Colonic mucosa (tissue), 4 donors: ENCODE measurements at places on chromosomes 11 and 22. TPM values are rescaled to one million over a fixed set of nuclear protein-coding genes. Genes with fewer than 3 reads are reported as not detected.
A peak's percentile ranks its signal among the peaks of the same experiment; 100 is the strongest.

DNA sequence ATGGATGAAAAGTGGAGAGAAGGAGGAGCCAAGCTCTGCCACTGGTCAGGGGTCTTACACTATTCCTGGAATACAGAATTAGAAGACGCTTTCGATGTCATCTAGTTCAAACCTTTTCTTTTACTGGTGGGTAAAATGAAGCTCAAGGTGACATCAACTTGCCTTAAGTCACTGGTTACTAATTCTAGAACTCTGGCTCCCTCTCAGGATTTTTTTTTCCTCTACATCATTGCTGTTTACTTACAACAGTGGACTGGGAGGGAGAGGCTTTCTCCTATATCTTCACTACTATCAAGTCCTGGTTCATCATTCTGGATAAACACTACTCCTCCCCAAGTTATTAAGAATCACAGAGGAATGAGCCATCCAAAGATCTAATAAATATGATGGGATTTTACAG, 82.9 kb downstream of the ETS1 start:
- peak overlapping the region; percentile 34 for H3K27ac ChIP-seq
- no peaks in the 10 kb centered on the region for H3K36me3 ChIP-seq
- no peak overlapping the region for H3K4me3 ChIP-seq
- DNase-seq: no peak

DNA sequence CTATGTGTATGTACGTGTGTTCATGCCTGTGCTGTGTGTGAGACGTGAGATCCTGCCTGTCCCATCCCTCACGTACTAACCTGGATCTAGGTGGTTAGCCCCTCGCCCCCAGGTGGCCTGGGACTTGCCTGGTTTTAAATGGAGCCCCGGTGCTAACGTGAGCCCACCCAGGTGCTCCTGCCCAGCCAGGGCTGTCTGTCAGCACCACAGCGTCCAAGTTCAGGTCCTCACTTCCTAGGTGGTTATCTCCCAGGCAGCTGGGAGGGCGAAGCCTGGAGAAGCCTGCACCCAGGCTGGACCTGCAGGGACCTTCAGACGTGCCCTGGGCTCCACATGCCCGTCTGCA, 86.0 kb downstream of the KCNQ1 start:
- H3K27ac ChIP-seq: no peak overlapping the region
- no peaks in the 10 kb centered on the region for H3K36me3 ChIP-seq
- no peaks in the 10 kb centered on the region for H3K27me3 ChIP-seq
- H3K4me1 ChIP-seq: peaks cover 7% of the 10 kb centered on the region

DNA sequence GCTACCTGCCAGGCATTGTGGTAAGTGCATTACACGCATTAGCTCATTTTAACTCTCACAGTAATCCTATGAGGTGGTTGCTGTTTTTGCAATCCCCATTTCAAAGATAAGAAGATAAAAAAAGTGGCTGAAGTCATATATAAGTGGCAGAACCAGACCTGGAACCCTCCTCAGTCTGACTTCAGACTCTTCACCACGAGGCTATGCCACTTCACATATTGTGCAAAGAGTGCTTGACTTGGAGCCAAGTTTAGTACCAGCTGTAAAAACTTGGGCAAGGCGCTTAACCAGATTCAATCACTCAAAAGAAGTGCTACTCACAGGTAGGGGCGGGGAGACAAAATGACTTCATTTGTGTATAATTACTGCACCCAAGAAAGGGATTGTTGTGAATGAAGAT, 15.3 kb downstream of the BPIFC start:
- no peak overlapping the region for H3K27ac ChIP-seq
- DNase-seq: no peak
- H3K36me3 ChIP-seq: no peaks in the 10 kb centered on the region
- H3K4me3 ChIP-seq: no peak overlapping the region

DNA sequence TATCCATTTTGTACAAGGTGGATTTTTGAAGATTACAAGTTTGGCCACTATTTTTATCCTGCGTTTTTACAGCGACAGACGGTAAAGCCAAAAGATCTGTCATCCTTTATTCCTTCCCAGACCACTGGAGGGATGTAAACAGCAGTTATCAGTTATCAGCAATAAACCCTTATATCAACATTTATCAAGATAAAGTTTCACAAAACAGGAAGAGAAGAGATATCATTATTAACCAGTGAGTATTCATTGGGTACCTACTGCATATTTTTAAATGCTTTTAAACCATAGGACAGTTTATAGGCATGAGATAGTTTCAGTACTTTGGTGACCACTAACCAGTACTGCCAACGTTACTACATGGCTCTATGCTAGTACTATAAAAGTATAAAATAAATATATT, 5.9 kb upstream of the REXO2 start:
- H3K27me3 ChIP-seq: no peaks in the 10 kb centered on the region
- DNase-seq: no peak
- H3K27ac ChIP-seq: no peak overlapping the region

DNA sequence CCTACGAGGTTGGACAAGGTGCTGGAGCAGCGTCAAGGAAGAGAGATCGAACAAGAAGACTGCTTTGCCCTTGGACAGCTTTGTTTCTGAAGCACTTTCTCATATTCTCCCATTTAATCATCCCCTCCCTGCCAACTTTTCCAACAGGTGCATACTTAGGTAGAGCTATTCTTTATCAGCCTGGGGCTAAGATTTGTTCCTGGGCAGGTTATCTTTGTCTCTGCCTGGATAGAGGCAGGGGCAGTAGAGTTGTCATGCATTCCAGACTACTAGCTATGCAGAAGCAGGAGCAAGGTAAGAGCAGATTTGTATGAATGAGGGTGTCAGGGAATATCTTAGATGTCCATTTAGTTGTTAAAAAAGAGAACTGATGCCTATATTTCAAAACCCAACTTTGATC, 82.3 kb downstream of the PTPRJ start:
- H3K27ac ChIP-seq: no peak overlapping the region
- no peaks in the 10 kb centered on the region for H3K27me3 ChIP-seq
- no peaks in the 10 kb centered on the region for H3K36me3 ChIP-seq

DNA sequence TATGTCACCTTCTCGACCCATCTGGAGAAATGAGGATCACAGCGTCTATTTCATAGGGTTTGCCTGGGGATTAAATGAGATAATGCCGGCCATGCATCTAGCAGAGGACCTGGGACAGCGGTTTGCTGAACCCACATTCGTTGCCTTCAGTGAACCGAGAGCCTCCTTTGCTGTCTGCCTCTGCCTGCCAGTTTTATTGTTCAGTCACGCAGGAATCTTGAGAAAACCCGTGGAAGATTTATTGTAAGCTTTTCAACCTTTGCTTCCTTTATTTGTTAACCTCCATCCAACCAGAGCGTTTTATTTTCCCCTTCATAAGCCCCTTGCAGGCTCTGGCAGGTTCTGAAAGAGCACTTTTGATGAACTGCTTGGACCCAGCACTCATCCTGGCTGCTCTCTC, 202.3 kb upstream of the SYN3 start:
- no peaks in the 10 kb centered on the region for H3K4me1 ChIP-seq
- H3K4me3 ChIP-seq: no peak overlapping the region
- H3K27me3 ChIP-seq: no peaks in the 10 kb centered on the region
- H3K36me3 ChIP-seq: no peaks in the 10 kb centered on the region
- no peak overlapping the region for H3K27ac ChIP-seq

GRCh38 chr11:19646308-19646707, 66.3 kb upstream of the NAV2 start:
- DNase-seq: no peak
- H3K27ac ChIP-seq: no peak overlapping the region
- H3K4me3 ChIP-seq: no peak overlapping the region
- H3K36me3 ChIP-seq: no peaks in the 10 kb centered on the region

DNA sequence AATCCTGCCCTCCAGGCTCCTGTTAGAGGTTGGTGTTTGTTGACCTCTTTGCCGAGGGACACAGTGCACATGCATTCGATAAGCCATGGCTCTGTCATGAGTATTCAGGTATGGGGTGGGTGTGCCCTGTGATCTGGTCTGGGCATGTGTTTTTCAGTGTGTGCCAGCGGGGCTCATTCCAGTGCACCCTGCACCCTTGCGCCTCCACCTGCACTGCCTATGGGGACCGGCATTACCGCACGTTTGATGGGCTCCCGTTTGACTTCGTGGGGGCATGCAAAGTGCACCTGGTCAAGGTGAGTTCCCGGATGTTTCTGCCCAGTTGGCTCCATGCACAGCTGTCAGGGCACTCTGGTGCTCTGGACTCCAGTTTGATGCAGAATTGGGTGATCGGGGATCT, 44.2 kb downstream of the OTOG start:
- H3K27ac ChIP-seq: no peak overlapping the region
- no peaks in the 10 kb centered on the region for H3K27me3 ChIP-seq
- DNase-seq: no peak
- no peaks in the 10 kb centered on the region for H3K36me3 ChIP-seq
- H3K4me1 ChIP-seq: no peaks in the 10 kb centered on the region

GRCh38 chr11:69839516-69839915, 20.3 kb upstream of the FGF3 start:
- H3K36me3 ChIP-seq: no peaks in the 10 kb centered on the region
- no peaks in the 10 kb centered on the region for H3K4me1 ChIP-seq
- no peaks in the 10 kb centered on the region for H3K27me3 ChIP-seq
- DNase-seq: no peak
- H3K27ac ChIP-seq: no peak overlapping the region

GRCh38 chr22:19098157-19098556, 24.1 kb downstream of the DGCR2 start:
- no peak overlapping the region for H3K4me3 ChIP-seq
- H3K36me3 ChIP-seq: no peaks in the 10 kb centered on the region
- no peaks in the 10 kb centered on the region for H3K27me3 ChIP-seq
- no peak overlapping the region for H3K27ac ChIP-seq

DNA sequence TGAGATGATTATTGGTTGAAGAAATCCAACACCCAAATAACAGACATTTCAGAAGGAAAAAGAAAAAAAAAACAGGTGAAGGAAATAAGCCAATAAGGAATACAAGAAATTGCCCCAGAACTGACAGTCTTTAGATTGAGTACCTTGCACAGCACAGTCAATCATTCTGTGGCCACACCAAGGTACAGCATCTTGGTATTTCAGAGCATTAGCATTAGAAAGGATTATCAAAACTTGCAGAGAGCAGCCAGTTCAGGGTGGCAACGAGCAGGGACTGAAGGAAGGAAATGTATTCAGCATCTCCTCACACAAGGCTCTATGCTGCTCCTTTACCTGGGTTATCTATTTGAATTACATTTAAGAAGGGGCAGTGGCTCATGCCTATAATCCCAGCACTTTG, 2.1 kb downstream of the ADA2 start:
- peak overlapping the region; percentile 23 for H3K27ac ChIP-seq
- H3K36me3 ChIP-seq: no peaks in the 10 kb centered on the region
- H3K4me1 ChIP-seq: no peaks in the 10 kb centered on the region
- DNase-seq: no peak
- no peaks in the 10 kb centered on the region for H3K27me3 ChIP-seq

- no peak overlapping the region for H3K4me3 ChIP-seq
- H3K36me3 ChIP-seq: no peaks in the 10 kb centered on the region
- H3K27ac ChIP-seq: no peak overlapping the region
- DNase-seq: peak; percentile 16
- peaks cover 4% of the 10 kb centered on the region for H3K4me1 ChIP-seq
Observed at GRCh38 chr22:19868333-19868732, 13.7 kb upstream of the GNB1L start.

- peak overlapping the region; percentile 67 for H3K27ac ChIP-seq
- H3K4me1 ChIP-seq: peaks cover 28% of the 10 kb centered on the region
- H3K4me3 ChIP-seq: no peak overlapping the region
- peaks cover 30% of the 10 kb centered on the region for H3K36me3 ChIP-seq
Observed at GRCh38 chr11:117221775-117222517, 9.9 kb downstream of the PCSK7 start.

- peak overlapping the region; percentile 99 for H3K27ac ChIP-seq
- peaks cover 21% of the 10 kb centered on the region for H3K4me1 ChIP-seq
- peak overlapping the region; percentile 83 for H3K4me3 ChIP-seq
- H3K27me3 ChIP-seq: no peaks in the 10 kb centered on the region
Observed at GRCh38 chr22:46069521-46070214, 80.7 kb upstream of the PPARA start.

- DNase-seq: no peak
- no peaks in the 10 kb centered on the region for H3K27me3 ChIP-seq
- no peak overlapping the region for H3K4me3 ChIP-seq
- H3K27ac ChIP-seq: no peak overlapping the region
Observed at GRCh38 chr11:65456418-65456817, 33.8 kb downstream of the NEAT1 start.

DNA sequence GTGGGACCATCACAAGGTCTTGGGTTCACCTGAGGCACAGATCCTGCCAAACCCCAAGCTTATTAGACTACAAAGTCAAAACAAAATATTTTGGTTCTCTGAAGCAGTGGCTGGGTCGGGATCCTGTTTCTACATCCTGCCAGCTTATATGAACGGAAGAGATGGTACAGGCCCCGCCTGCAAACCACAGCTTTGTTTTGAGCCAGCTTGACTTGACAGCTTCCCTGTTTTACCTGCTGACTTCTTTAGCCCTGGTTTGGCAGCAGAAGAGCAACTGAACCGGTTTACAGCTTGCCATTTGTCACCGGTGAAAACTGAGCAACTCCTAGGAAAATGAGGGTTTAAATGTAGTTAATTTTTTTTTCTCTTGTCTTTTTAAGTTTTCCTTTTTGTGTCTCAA, 11.4 kb downstream of the PACS1 start:
- H3K4me3 ChIP-seq: no peak overlapping the region
- peaks cover 27% of the 10 kb centered on the region for H3K4me1 ChIP-seq
- H3K36me3 ChIP-seq: no peaks in the 10 kb centered on the region
- H3K27me3 ChIP-seq: no peaks in the 10 kb centered on the region
- DNase-seq: peak; percentile 64
- H3K27ac ChIP-seq: peak overlapping the region; percentile 29

GRCh38 chr11:12291766-12292165, 85.6 kb upstream of the PARVA start:
- no peak for DNase-seq
- H3K27ac ChIP-seq: no peak overlapping the region
- H3K36me3 ChIP-seq: no peaks in the 10 kb centered on the region
- H3K27me3 ChIP-seq: no peaks in the 10 kb centered on the region
- no peak overlapping the region for H3K4me3 ChIP-seq

- H3K4me1 ChIP-seq: no peaks in the 10 kb centered on the region
- H3K4me3 ChIP-seq: no peak overlapping the region
- H3K36me3 ChIP-seq: no peaks in the 10 kb centered on the region
Observed at GRCh38 chr11:19432370-19433061, 191.8 kb upstream of the E2F8 start.

DNA sequence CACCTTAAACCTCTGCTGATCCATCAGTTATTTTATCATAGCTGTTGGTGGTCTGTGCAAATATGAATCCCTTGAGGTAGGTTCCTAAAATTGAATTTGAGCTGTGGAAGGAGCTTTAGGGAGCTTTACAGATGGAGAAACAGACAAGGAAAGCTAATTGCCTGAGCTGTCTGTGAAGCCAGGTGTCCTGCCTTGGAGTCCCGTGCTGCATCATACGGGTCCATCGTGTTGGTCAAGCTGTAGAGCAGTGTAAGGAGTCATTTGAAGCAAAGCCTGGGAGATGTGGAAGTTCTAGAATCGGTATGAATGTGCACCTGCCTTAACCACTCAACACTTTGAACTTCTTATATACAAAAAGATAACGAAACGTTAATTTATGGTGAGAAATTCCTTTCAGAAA, 1.0 kb downstream of the POLA2 start:
- H3K27me3 ChIP-seq: no peaks in the 10 kb centered on the region
- peak overlapping the region; percentile 93 for H3K4me3 ChIP-seq
- H3K4me1 ChIP-seq: peaks cover 5% of the 10 kb centered on the region
- H3K36me3 ChIP-seq: no peaks in the 10 kb centered on the region

- H3K4me3 ChIP-seq: no peak overlapping the region
- H3K36me3 ChIP-seq: peaks cover 9% of the 10 kb centered on the region
- H3K27me3 ChIP-seq: no peaks in the 10 kb centered on the region
- H3K27ac ChIP-seq: no peak overlapping the region
Observed at GRCh38 chr11:3735827-3736226, 61.5 kb downstream of the NUP98 start.

The TIMP3 gene
- total RNA-seq: 33.6 TPM

The MPPED2 gene
- 0.57 TPM for total RNA-seq

The HBB gene
- total RNA-seq: 113 TPM

The ELMOD1 gene
- total RNA-seq: not detected
